Regular cardiac myocyte (primary cell): ENCODE measurements at places on chromosomes 7 and 10. TPM values are rescaled to one million over a fixed set of nuclear protein-coding genes. Genes with fewer than 3 reads are reported as not detected.

Gene ZNF488
- 0.19 TPM in 1 of 2 replicates, not detected in the other for total RNA-seq

Gene TNS3
- 19.0 and 74.7 TPM in 2 replicates for total RNA-seq

Gene TYW1
- total RNA-seq = 15.8 and 27.2 TPM in 2 replicates

Gene COL28A1
- under 0.01 TPM in 2 replicates for total RNA-seq

Gene ANKRD30A
- total RNA-seq = not detected in 2 replicates

Gene PDK4
- total RNA-seq = 0.58 and 6.5 TPM in 2 replicates

Gene NUTM2A
- total RNA-seq = 0.28 and 0.58 TPM in 2 replicates

Gene NUP205
- total RNA-seq = 41.7 and 65.0 TPM in 2 replicates

Gene TMEM196
- total RNA-seq = under 0.01 TPM in 1 of 2 replicates, not detected in the other
